ENCODE measurements at places on chromosomes 13 and 19. TPM values are rescaled to one million over a fixed set of nuclear protein-coding genes. Genes with fewer than 3 reads are reported as not detected.

C1QTNF9 gene
- not detected for total RNA-seq

NLRP4 gene
- total RNA-seq, result under 0.01 TPM

KDELR1 gene
- total RNA-seq, result 129 TPM

CYP2A7 gene
- total RNA-seq, result not detected

FFAR3 gene
- total RNA-seq, result not detected

MRPL57 gene
- 19.3 TPM for total RNA-seq

HSH2D gene
- not detected for total RNA-seq
